ENCODE measurements at places on chromosomes 3 and 15. TPM values are rescaled to one million over a fixed set of nuclear protein-coding genes. Genes with fewer than 3 reads are reported as not detected.

ECE2 gene
- total RNA-seq = not detected

CPA3 gene
- total RNA-seq = not detected

THAP10 gene
- 0.35 TPM for total RNA-seq

CCDC80 gene
- total RNA-seq = 606 TPM

REC114 gene
- not detected for total RNA-seq

MYZAP gene
- total RNA-seq = not detected

STRA6 gene
- 26.2 TPM for total RNA-seq

DAPK2 gene
- total RNA-seq = 8.1 TPM

CAPN3 gene
- total RNA-seq = 0.60 TPM

NLGN1 gene
- total RNA-seq = 3.0 TPM

CLPX gene
- total RNA-seq = 26.7 TPM

IMPDH2 gene
- 433 TPM for total RNA-seq

ANKRD63 gene
- not detected for total RNA-seq

ASTE1 gene
- 9.4 TPM for total RNA-seq

NANOGP8 gene
- total RNA-seq = not detected

CADM2 gene
- not detected for total RNA-seq

ABHD17C gene
- total RNA-seq = 7.7 TPM

PLA2G4E gene
- not detected for total RNA-seq

OR5K1 gene
- total RNA-seq = not detected

ACP3 gene
- total RNA-seq = 0.08 TPM

GP5 gene
- not detected for total RNA-seq

SLITRK3 gene
- not detected for total RNA-seq

SNX1 gene
- total RNA-seq = 39.0 TPM

AMOTL2 gene
- 71.3 TPM for total RNA-seq

PRSS50 gene
- not detected for total RNA-seq
